Fibroblast of lung (primary cell): ENCODE measurements at places on chromosomes 7 and 10. TPM values are rescaled to one million over a fixed set of nuclear protein-coding genes. Genes with fewer than 3 reads are reported as not detected.

Gene GIGYF1
- total RNA-seq: 14.4 and 15.9 TPM in 2 replicates

Gene TMEM140
- total RNA-seq: 13.1 and 29.7 TPM in 2 replicates

Gene UFSP1
- total RNA-seq: 4.0 and 7.7 TPM in 2 replicates

Gene HECW1
- total RNA-seq: 0.77 and 6.1 TPM in 2 replicates

Gene NXPH1
- total RNA-seq: not detected in 2 replicates

Gene CCDC3
- total RNA-seq: 0.26 and 0.33 TPM in 2 replicates

- H3K4me3 ChIP-seq: no peak overlapping the region
- DNase-seq: no peak
- H3K27me3 ChIP-seq: peaks cover 4% of the 10 kb centered on the region
- no peaks in the 10 kb centered on the region for H3K4me1 ChIP-seq
Measured at GRCh38 chr10:46296641-46297141, 9.9 kb downstream of the ANTXRL start.

DNA sequence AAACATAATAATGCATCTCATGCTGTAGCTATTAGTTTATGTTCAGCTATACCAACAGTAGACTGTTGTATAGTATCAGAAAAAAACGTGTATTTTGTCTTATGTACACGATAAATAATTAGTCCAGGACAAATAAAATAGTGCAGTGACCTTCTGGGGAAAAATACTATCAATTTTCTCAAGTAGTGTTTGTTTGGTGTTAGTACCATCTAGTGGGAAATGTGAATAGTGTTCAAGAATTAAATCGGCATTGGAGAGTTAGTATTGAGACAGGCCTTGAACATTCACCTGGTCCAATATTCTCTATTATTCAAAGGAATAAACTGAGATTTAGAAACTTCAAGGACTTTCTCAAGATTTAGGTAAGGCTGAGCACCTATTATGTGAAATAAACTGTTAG, 21.7 kb upstream of the OR2A5 start:
- H3K36me3 ChIP-seq: no peaks in the 10 kb centered on the region
- H3K4me3 ChIP-seq: no peak overlapping the region
- peak; percentile 10 for DNase-seq
- H3K27ac ChIP-seq: no peak overlapping the region
- H3K27me3 ChIP-seq: no peaks in the 10 kb centered on the region

DNA sequence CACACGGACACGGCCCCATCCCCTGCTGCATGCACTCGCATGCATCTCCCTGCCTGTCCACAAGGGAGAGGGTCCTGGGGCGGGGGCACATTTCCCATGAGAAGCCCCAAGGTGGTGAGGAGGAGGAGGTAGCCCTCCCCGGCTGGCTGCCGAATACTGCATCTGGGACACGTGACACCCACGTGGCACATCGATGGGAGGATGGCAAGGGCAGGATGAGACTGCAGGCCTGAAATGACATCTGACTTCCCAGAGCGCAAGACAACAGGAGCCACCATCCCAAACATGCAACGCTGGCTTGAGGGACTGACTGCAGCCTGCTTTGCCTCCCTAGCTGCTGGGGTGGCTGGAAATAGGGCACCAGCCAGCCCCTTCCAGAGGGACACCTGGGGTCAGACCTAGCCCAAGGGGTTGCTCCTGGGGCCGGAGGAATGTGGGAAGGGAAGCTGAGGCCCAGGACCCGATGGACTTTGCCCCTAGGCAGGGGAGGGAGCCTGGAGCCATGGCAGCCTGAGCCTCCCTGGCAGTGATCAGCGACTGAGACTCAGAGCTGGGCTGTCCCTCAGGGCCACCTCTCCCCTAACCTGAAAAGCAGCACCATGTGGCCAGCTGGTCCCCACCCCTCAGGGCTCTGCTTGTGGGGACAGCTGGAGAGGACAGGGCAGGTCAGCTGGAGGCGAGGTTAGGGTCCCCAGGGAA, 16.1 kb downstream of the BUD23 start:
- no peak overlapping the region for H3K4me3 ChIP-seq
- no peak overlapping the region for H3K27ac ChIP-seq

DNA sequence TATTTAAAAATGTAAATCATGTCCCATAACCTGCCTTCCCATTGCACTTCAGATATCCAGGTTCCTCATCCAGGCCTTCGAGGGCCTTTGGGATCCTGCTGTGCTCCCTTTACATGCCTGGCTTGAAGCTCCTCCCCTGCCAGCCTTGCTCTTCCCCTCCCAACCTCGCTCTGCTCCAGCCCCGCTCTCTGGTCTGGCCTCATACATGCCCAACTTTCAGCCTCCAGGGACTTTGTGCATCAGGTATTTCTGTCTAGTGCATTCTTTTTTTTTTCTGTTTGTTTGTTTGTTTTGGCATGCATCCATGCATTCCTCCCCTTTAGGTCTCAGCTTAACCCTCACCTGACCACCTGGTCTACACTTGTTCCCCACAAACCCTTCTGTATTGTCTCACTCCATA, 160.3 kb downstream of the SNX10 start:
- DNase-seq: no peak
- H3K27ac ChIP-seq: no peak overlapping the region
- H3K4me1 ChIP-seq: no peaks in the 10 kb centered on the region
- no peak overlapping the region for H3K4me3 ChIP-seq
- H3K27me3 ChIP-seq: no peaks in the 10 kb centered on the region

DNA sequence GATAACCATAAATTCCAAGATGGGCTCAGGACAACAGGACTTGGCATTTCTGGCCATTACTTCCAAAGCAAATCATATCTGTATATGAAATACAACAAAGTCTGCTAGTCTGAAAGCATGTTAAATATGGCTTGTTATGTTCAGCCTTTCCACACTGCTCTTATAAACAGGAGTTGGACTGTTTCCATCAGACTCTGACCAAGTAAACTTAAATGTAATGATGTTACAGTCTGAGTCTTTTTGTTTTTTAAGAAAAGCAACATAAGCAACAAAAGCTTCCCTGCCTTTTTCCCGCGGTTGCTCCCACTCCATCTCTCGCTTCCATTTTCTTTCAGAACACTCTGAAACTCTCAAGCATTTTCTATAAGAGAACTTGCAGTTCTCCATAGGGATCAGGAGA, 8.1 kb upstream of the CDCA7L start:
- DNase-seq: no peak
- no peaks in the 10 kb centered on the region for H3K4me1 ChIP-seq
- H3K27ac ChIP-seq: no peak overlapping the region
- no peaks in the 10 kb centered on the region for H3K36me3 ChIP-seq

- no peak overlapping the region for H3K4me3 ChIP-seq
- no peaks in the 10 kb centered on the region for H3K27me3 ChIP-seq
- H3K27ac ChIP-seq: no peak overlapping the region
- no peaks in the 10 kb centered on the region for H3K36me3 ChIP-seq
- H3K4me1 ChIP-seq: peaks cover 4% of the 10 kb centered on the region
Measured at GRCh38 chr7:108226816-108227299, 96.7 kb upstream of the LAMB4 start.

GRCh38 chr7:121151774-121152221, 163.3 kb downstream of the CPED1 start:
- H3K27ac ChIP-seq: no peak overlapping the region
- no peaks in the 10 kb centered on the region for H3K27me3 ChIP-seq
- no peak overlapping the region for H3K4me3 ChIP-seq
- no peaks in the 10 kb centered on the region for H3K4me1 ChIP-seq
- H3K36me3 ChIP-seq: no peaks in the 10 kb centered on the region

DNA sequence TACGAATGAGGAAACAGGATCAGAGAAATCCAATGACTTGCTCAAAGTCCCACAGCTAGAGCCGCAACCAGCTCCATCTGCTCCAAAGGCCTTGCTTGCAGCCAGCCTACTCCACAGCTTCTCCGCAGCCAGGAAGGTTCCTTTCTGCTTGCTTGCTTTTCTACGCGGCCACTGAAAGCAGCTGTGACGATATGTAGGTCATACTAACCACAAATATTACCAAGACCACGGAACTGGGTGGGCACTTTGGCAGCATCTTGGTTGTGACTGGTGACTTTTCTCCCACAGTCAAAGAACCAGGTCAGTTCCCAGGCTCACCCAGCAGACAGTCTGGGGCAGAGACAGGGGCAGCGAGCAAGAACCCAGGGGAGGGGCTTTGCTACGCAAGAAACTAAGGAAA, 86.4 kb downstream of the FAM53B start:
- H3K4me3 ChIP-seq: no peak overlapping the region
- no peaks in the 10 kb centered on the region for H3K36me3 ChIP-seq
- H3K27me3 ChIP-seq: no peaks in the 10 kb centered on the region

DNA sequence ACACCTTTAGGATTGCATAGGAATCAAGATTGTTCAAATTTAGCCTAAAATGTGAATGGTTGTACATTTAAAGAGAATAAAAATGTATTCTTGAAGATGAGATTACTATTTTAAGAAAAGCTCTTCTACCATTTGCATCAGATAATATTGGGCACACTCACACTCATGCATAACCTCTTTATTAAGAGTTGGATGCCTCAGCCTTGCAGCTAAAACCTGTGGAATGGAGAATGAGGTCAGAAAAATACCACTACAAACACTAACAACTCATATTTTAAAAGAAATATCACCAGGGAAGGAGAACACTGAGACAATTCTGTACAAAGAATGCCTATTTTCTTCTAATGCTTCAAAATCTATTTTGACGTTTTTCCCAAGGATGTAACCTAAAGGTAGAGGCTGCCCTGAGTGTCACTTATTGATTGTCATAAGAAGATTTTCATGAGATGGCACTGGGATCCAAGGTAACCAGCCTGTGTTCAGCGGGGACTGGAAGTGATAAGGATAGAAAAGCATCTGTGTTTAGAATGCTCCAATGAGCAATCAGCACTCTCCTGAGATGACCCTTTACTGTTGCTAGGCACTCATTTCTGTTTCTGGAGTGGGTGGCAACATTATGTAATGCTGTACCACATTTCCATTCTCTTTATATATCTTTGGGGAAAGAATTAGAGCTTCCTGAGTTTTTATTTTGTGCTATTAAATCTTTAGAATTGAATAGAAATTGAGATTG, 26.6 kb downstream of the REEP3 start:
- no peak for DNase-seq
- H3K27ac ChIP-seq: peak overlapping the region; percentile 23
- peaks cover 10% of the 10 kb centered on the region for H3K4me1 ChIP-seq
- H3K36me3 ChIP-seq: no peaks in the 10 kb centered on the region

DNA sequence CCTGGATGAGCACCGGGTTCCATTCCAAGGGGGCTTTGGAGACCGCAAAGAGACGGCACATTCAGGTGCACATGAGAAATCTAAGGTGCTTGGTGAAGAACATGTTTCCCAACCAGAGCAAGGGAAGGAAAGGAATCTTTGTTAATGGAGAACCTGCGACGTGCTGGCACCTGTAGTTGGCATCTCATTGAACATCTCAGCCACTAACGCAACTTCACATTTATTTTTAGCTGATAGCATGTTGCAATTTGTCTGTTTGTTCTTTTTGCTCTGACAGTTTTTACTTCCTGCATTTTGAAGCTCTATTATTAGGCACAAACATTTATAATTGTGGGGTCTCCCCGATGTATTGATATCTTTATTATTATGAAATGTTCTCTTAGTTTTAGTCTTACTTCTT, 316.7 kb downstream of the TCERG1L start:
- DNase-seq: no peak
- no peaks in the 10 kb centered on the region for H3K4me1 ChIP-seq
- no peak overlapping the region for H3K27ac ChIP-seq
- H3K4me3 ChIP-seq: no peak overlapping the region
- H3K27me3 ChIP-seq: no peaks in the 10 kb centered on the region

DNA sequence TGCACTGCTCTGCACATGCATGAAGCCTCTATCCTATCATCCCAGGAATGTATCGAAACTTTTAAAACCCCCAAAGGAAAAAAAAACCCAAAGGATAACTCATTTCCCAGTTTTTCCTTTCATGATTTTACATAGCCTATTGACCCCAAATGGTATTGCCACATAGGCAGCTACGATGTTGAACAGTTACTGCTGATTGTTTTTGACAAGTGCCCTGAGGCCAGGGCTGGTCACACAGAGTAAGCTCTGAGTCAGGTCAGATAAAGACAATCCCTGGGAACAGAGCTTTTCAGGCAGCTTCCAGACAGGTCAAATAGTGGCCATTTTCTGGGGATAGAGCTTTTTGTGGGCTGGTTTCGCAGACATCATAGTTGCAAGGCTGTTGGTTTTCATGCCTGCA, 52.1 kb downstream of the MYL10 start:
- H3K4me1 ChIP-seq: no peaks in the 10 kb centered on the region
- H3K27ac ChIP-seq: no peak overlapping the region
- DNase-seq: no peak
- peaks cover 2% of the 10 kb centered on the region for H3K27me3 ChIP-seq

- no peak overlapping the region for H3K27ac ChIP-seq
- no peaks in the 10 kb centered on the region for H3K36me3 ChIP-seq
- H3K4me3 ChIP-seq: no peak overlapping the region
- H3K4me1 ChIP-seq: no peaks in the 10 kb centered on the region
- no peaks in the 10 kb centered on the region for H3K27me3 ChIP-seq
Measured at GRCh38 chr7:156080596-156080995, 268.3 kb upstream of the SHH start.
